ENCODE measurements at places on chromosomes 3 and 15.

DNA sequence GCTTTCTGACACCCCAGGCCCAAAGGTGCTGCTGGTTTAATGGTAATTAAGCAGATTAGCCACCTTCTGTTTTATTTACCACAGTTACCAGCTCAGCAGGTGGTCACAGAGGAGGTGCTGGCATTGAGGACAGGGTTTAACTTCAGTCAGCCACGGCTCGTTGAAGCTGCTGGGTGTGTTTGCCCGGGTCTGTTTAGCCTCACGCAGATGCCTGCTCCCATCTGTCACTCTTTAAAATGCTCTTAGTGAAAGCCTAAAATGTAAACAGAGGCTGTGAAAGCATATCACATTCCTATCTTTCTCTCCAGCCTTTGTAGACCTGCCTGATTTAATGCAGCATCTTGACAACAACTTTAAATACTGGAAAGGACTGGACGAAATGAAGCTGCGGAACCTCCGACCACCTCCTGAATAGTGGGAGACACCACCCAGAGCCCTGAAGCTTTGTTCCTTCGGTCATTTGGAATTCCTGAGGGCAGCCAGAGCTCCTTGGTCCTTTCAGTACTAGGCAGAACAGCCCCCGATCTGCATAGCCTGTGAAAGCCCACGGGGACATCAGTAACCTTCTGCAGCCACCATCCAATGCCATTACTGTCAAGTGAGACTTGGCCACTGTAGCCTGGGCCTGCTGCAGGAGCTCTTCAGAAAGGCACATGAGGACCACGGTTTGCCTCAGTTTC is 156.0 kb downstream of the PDE8A start:
- DNase-seq = no peak

GRCh38 chr3:195104340-195104739 is 166.6 kb downstream of the XXYLT1 start:
- peak; percentile 56 for DNase-seq

GRCh38 chr15:70857562-70858285 is 3.8 kb upstream of the LARP6 start:
- no peak for DNase-seq

DNA sequence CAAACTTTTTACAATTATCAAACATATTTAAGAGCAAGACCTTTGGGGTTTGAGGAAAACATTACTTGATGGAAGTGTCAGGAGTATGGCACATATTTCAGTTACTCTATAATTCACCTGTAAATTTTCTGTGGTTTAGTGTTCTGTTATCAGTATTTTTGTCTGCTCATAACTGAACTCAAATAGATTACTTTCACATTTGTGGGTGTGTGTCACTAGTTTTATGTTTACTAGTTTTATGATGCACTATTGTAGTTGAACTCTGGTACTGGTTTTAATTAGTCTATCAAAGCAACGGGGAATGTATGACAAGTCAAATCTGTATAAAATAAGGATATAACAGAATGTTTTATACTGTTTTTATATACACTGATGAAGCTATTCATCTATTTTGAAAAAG is 27.2 kb downstream of the OXSM start:
- DNase-seq = no peak

DNA sequence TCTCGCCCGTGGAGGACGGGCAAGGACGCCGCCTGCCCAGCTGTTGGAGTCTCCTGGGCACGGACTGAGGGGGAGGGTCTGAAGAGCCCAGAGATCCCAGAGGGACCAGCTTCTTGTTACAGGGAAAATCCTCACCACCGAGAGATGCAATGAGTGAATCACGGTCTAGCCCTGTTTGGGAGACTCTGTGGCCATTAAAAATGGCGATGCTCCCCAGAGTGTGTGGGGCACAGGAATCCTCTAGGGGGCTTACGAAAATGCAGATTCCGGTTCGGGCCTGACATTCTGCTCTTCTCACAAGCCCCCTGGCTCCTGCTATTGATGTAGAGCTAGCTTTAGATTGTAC is 35.5 kb upstream of the EPHB3 start:
- no peak for DNase-seq

GRCh38 chr3:158790901-158791589 is 10.8 kb upstream of the MFSD1 start:
- no peak for DNase-seq

- DNase-seq = no peak
Measured at GRCh38 chr15:97479957-97480356, 480.5 kb upstream of the ARRDC4 start.

GRCh38 chr15:49137861-49138260 is 17.5 kb downstream of the COPS2 start:
- DNase-seq = no peak

GRCh38 chr3:106305882-106306435 is 437.1 kb upstream of the CBLB start:
- DNase-seq = no peak

- no peak for DNase-seq
Measured at GRCh38 chr3:187587076-187587475, 83.1 kb downstream of the SST start.

DNA sequence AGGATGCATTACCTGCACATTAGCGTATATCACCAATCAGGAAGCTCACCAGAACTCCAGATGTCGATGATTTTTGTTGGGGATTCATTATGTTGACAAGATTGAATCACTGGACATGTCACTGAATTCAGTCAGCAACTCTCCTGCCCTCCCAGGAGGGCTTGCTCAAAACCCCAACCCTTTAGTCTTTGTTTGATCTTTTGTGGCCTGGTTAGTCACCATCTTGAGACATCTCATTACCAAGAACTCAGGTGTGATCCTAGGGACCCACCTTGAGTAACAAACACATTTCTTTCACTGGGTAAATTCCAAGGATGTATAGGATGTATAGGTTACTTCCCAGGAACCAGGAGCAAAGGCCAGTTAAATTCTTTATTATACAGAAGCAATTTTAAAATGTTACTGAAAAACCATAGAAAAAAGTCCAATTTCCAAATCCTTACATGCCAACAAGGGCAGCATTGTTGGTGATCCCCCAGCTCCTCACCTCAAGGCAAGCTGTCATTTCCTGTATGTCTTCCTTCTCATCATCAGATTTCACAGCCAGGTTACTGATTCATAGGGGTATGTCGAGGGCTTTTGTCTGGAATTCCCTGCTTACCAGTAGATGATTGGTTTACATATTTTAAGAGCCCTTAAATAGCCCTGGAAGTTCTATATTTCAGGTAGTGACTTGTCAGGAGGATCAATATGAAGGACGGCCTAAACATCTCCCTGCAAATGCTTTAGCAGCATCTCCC is 11.7 kb downstream of the SNRPN start:
- DNase-seq = no peak

DNA sequence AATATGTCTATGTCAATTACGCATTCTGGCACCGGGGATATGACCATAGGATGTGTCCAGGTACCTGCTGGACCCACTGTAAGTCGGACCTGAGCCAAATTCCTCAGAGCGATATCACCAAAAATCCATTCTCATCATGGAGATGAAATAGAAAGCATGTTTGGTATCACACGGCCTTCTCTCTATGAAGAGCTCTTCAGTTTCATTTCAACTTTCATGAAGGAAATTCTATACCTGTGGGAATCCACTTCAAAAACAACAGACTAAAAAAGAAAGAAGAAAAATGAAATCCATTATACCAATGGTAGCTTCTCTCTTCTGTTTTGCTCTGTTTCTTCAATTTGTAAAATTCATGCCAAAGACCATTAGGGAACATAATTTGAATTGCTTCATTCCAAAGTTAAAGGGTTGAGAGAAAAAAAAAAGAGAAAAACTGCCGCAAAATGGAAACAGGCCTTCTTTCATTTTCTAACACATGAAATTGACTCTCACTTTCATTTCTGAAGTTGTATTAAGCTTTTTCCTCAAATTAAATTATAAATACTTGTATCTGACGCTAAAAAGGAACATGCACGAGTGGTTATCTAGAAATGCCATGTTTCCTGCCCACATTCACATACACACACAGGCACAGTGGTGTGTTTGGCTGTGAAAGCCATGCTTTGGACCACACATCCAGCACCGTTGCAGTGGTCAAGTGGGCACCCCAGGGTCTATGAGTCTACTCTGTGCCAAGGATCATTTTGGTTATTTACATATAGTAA is 46.9 kb upstream of the DIPK2A start:
- no peak for DNase-seq

DNA sequence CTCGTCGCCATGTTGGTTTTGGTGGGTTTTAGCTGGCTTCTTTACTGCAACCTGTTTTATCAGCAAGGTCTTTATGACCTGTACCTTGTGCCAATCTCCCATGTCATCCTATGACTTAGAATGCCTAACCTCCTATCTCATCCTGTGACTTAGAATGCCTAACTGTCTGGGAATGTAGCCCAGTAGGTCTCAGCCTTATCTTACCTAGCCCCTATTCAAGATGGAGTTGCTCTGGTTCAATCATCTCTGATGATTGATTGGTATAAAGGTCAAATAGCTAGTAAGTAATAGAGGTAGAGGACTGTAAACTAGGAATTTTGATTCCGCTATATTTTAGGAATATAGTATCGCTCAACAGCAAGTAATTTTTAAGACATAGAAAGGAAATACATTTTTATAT is 1.3 kb upstream of the ACKR2 start:
- no peak for DNase-seq

DNA sequence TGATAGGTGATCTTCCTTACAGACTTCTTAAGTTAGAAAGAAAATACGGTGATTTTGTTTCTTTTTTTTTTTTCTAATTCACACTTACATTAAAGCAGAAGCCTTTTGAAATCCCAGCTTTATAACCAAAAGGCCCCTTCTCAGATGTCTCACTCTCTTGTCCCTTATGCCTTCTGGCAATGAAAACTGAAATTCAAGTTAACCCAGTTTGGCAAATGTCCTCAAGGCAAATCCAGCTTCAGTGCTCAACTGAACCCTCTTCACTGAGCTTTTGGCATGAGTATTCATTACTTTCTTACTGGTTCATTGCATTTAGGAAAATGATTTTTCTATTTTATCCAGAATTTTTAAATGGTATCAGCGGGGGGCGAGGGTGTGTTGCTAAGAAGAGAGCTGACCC is 17.0 kb downstream of the PLCH1 start:
- no peak for DNase-seq

- no peak for DNase-seq
Measured at GRCh38 chr15:96054621-96055020, 275.9 kb upstream of the NR2F2 start.

DNA sequence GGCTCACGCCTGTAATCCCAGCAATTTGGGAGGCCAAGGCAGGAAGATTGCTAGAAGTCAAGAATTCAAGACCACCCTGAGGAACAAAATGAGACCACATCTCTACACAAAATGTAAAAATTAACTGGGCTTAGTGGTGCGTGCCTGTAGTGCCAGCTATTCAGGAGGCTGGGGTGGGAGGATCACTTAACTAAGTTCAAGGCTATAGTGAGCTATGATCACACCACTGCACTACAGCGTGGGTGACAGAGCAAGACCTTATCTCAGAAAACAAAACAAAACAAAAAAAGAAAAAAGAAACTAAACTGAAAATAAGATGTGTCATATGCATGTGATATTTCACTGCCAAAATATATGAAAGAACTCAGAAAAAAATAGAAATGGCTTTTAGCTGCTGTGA is 243.3 kb upstream of the CCDC54 start:
- DNase-seq = no peak

GRCh38 chr15:67126551-67127330 is 61.3 kb downstream of the SMAD3 start:
- DNase-seq = peak; percentile 42

DNA sequence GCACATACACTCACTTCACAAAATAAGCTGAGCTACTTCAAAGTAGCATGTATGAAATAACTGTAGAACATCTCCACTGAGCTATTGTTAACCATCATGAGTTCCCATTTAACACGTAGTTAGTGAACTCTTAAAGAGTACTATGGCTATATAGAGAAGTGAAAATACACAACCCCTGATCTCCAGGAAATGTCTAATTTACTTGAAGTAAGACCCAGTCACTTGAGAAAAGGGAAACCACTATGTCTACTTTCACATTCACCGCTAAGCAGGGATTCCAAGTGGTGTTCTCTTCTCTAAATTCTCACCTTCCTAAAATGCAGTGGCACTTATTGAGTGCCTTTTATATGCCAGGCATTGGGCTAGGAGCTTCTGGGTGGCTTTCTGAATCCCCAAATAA is 35.0 kb upstream of the COLQ start:
- DNase-seq = no peak

DNA sequence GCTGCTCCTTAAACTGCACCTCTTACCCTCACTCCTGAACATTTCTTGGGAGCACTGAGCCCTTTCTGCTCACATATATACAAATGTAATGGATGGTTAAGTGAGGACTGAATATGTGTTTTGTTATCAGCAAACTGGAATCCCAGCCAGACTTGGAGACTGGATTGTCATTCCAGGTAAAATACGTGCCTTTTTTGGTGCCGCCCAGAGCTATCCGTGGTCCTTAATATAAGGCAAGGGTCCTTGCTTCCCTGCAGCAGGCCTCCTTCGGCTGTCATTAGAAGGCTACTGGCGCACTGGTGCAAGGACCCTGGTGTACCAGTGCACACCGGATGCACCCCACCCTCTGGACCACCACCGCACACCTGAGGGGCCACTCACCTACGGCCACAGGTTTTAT is 1.1 kb upstream of the GABRB3 start:
- no peak for DNase-seq

- no peak for DNase-seq
Measured at GRCh38 chr3:58659051-58659675, 7.4 kb downstream of the FAM3D start.

- no peak for DNase-seq
Measured at GRCh38 chr3:71062952-71063772, 520.4 kb downstream of the FOXP1 start.

GRCh38 chr15:99593070-99593469 is 27.3 kb downstream of the MEF2A start:
- DNase-seq = no peak

- no peak for DNase-seq
Measured at GRCh38 chr3:194072097-194072428, 63.9 kb upstream of the HES1 start.

GRCh38 chr3:27392950-27393679 is 23.9 kb upstream of the NEK10 start:
- no peak for DNase-seq

- DNase-seq = no peak
Measured at GRCh38 chr3:129116482-129116946, 5.1 kb downstream of the RAB43 start.
